ENCODE measurements at places on chromosomes 1 and 21. TPM values are rescaled to one million over a fixed set of nuclear protein-coding genes. Genes with fewer than 3 reads are reported as not detected.

- no peak for DNase-seq
Measured at GRCh38 chr1:23430803-23431202, 6.3 kb upstream of the TCEA3 start.

NID1 gene
- total RNA-seq, result 27.4 TPM

GRCh38 chr1:232435729-232436128 lies 194.2 kb downstream of the SIPA1L2 start:
- no peak for DNase-seq

- no peak for DNase-seq
Measured at GRCh38 chr1:85326851-85327250, 50.4 kb upstream of the BCL10 start.

Data from SJCRH30 (cell line).